ENCODE measurements at places on chromosomes 6 and 20.
A peak's percentile ranks its signal among the peaks of the same experiment; 100 is the strongest.

- no peak for DNase-seq
These were observed 41.7 kb upstream of the NXT1 start for GRCh38 chr20:23308908-23309307.

- no peak for DNase-seq
These were observed 223.4 kb upstream of the MCHR2 start for GRCh38 chr6:100217225-100218012.

- DNase-seq = no peak
These were observed 227.3 kb downstream of the PREX1 start for GRCh38 chr20:48600470-48600945.

GRCh38 chr6:15461127-15461944 lies 201.5 kb downstream of the DTNBP1 start:
- no peak for DNase-seq

DNA sequence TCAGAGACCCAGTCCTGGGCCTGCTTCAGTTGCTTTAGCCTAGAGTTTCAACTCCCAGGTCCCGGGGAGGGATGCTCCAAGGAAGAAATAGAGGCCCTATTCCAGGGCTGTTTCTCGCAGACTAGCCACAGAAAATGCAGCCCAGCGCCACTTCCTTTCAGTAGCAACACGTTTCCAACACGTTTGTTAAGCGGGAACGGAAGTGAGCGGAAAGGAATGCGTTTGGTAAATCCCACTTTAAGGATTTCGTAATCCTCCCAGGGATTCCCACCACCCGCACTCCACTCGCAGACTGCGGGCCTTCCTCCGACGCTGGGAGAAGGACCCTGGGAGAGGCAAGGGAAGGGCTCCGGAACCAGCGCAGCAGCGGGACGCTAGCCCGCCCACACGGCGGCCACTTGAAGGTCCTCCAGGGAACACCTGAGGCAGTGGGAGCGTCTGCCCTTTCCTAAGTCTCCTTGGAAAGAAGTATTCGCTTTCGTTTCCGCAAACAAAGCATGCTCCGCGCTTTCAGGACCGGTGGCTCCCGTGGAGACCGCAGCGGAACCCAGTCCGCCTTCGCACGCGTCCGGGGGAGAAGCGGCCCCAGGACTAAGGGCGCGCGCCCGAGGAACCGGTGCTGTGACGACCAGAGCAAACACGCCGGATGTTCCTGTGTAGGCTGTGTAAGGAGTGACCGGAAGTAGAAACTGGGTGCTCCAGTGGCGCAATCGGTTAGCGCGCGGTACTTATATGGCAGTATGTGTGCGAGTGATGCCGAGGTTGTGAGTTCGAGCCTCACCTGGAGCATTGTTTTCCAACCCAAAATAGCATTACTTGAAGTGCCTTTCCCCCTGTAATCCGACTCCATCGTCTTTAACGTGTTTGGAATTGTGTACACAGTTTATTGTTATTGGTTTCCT lies 227.6 kb upstream of the PRSS16 start:
- peak; percentile 69 for DNase-seq

All from WERI-Rb-1 (cell line).